ENCODE measurements at places on chromosomes 1 and 21.

DNA sequence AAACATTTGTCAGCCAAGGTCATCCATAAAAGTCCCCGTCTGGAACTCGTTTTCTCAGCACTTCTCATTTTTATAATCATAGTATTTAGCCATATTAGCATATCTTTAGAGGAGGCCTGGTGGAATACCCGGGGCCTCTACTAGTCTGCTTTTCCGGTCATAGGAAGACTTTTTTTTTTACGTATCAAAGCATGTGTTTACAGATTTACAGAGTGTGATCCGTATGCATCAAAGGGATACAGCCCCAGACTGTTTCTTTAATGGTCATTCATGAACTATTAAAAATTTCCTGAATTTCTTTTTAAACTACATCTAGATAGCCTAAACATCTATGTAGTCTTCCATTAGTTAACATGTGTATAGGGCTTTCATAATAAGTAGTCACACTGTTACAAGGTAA is 23.5 kb upstream of the DEGS1 start:
- DNase-seq, result no peak

GRCh38 chr1:168438626-168439025 is 105.2 kb downstream of the XCL2 start:
- DNase-seq, result no peak

GRCh38 chr1:159077120-159077961 is 775 bp upstream of the AIM2 start:
- DNase-seq, result peak; percentile 67

- no peak for DNase-seq
Measured at GRCh38 chr1:32755098-32755809, 52.7 kb upstream of the SYNC start.

DNA sequence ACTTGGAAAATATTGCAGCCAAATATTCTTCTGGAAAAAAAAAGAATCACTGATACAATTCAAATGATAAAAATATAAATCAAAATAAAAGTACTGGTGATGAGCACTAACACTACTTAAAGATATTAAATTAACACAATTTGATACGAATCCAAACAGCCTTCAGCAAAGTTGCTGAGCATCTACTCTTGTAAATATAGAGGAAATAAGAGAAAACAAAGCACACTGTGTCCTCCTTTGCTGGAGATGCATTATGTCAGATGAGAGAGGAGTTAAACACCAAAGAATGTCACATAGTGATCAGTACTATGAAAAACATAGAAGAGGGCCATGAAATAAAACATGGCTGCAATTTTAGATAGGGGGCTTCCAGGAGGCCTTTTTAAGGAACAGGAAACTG is 177.4 kb upstream of the RNPC3 start:
- no peak for DNase-seq

GRCh38 chr1:19405195-19405760 is 80.1 kb downstream of the CAPZB start:
- no peak for DNase-seq

GRCh38 chr1:83999316-83999819 is 436 bp upstream of the TTLL7 start:
- DNase-seq, result peak; percentile 79

- no peak for DNase-seq
Measured at GRCh38 chr1:232875536-232875935, 70.3 kb downstream of the MAP10 start.

GRCh38 chr1:160376525-160377131 is 9.8 kb downstream of the NHLH1 start:
- DNase-seq, result peak; percentile 81

DNA sequence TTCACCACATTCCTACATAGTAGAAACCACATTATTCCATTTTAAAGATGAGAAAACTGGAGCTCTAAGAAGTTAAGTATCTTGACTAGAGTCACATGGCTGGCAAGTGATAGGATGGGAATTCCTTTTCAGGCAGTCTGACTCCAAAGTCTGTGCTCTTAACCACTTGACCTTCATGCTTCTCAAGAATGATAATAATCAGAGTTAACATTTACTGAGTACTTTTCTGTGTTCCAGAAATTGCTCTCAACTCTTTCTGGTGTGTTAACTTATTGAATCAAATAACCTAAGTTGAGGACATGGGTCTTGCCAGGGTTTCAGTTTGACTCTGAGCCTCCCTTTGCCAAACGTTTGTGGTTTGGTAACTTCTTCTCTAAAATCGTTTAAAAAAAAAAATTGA is 169.4 kb downstream of the RASAL2 start:
- DNase-seq, result no peak

- DNase-seq, result no peak
Measured at GRCh38 chr1:31643976-31644559, 608 bp downstream of the PEF1 start.

DNA sequence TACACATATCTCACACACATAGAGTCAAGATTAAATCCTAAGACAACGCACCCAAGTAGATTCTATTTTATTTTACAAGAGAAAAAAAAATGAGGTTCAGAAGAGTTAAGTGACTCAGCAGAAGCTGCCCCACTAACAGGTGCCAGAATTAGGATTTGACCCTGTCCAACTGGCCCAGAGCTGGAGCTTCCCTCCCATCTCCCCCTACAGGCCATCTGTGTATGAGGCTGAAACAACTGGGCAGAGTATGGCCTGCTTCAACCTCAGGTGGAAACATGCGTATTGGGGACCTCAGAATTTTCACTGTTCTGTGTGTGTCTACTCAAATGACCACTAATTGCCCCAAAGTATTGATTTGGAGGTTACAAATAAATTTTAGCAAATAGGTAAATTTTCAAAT is 29.9 kb downstream of the PSMG1 start:
- peak; percentile 10 for DNase-seq

DNA sequence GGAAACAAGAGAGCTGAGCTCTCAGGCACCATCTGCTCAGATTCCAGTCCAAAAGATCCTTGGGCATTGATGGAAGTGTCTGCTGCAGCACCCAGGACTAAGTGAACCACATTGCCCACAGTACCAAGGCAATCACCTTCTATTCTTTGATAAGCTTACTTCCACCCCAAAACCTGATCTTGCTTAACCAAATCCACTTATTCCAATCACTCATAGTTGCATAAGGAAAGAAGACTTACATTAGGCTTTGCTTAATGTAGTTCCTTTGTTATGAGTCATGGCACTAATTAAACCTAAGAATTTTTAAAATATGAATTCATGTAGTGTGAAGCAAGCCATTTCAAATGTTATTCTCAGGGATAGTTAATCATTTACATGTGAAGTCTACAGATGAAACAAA is 84.5 kb downstream of the UCHL5 start:
- DNase-seq, result no peak

DNA sequence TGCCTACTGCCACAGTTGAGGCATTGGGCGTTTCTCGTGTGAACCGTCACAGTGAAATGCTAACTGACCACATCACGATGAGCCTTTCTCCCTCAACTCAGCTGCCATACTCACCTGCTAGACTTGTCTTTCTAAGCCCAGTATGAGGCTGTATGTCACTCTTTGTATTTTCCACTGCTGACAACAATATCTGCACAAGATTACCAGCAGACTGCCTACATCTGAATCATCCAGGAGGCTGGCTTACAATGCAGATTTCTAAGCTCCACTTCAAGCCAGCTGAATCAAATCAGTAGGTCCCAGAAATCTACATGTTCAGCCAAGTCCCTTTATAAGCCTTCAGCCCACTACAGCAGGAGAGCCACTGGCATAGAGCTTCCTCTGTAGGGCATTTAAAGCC is 355.0 kb upstream of the DUSP10 start:
- no peak for DNase-seq

- no peak for DNase-seq
Measured at GRCh38 chr1:165153182-165153581, 203.3 kb downstream of the LMX1A start.

DNA sequence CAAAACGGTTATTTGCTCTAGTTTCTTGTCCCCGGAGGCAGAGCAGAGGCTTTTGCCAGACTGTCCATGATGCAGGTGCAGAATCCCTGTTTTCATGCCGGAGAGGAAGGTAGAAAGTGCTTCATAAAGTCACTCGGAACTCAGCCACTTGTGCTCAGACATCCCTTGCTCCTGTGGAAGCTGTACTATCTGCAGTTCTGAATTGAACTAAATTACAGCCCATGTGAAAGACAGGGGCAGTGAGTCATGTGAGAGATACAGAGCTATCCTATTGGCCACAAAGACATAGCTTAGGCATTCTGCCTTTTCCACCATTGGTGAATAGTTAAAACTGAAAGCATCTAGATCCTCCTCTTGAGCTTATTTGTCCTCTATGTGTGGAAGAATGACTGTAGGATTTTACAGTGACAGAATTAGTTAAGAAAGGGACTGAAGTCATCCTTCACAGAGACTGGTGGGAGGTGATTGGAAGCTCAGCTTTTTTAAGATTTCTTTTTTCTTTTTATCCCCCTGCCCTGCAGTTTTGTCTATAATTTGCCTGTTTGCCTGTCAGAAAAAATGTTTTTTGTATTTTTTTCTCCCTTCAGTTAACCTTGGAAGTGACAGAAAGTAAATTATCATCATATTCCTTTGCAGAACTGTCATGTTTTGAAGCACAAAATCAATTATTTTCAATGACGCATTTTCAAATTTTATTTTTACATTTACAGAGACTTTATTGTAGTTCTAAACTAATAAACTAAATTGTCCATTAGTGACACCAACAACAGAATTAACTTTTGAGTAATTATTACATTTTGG is 298.6 kb downstream of the PTPRC start:
- DNase-seq, result peak; percentile 94
